Esophagus squamous epithelium (tissue), 5 donors: ENCODE measurements at places on chromosomes 5 and 9.

GRCh38 chr5:127840198-127840524 is 137.0 kb downstream of the CCDC192 start:
- H3K4me1 ChIP-seq: no peaks in the 10 kb centered on the region
- DNase-seq: no peak
- H3K36me3 ChIP-seq: no peaks in the 10 kb centered on the region

GRCh38 chr9:35079041-35079425 is 709 bp downstream of the FANCG start:
- peaks cover 28% of the 10 kb centered on the region for H3K36me3 ChIP-seq
- H3K27me3 ChIP-seq: no peaks in the 10 kb centered on the region
- DNase-seq: no peak
- peaks cover 25% of the 10 kb centered on the region for H3K4me1 ChIP-seq

- H3K36me3 ChIP-seq: no peaks in the 10 kb centered on the region
- H3K4me3 ChIP-seq: no peak overlapping the region
- no peak for DNase-seq
- no peak overlapping the region for H3K27ac ChIP-seq
- H3K27me3 ChIP-seq: no peaks in the 10 kb centered on the region
- H3K4me1 ChIP-seq: no peaks in the 10 kb centered on the region
These were observed 18.5 kb downstream of the SLC12A7 start for GRCh38 chr5:1093361-1093760.

- H3K36me3 ChIP-seq: no peaks in the 10 kb centered on the region
- H3K27ac ChIP-seq: no peak overlapping the region
These were observed 211.0 kb downstream of the PDE4D start for GRCh38 chr5:59682542-59682941.

DNA sequence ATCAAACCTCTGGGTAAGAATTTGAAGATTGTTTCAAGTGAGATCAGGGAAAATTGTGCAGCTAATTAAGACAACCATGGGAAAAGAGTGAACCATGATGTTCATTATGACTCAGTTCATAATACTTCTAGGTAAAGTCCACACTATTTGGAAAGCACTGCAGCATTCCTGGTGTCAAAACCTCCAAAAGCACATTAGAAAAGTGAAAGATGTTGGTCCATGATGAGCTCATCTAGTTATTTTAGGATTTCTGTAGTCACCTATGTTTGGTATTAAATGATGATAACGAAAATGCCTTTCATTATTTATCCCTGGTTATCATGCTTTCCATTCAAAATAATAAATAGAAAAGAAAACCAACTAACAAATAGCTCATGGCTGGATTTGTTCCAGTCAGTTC is 49.1 kb downstream of the PTCD2 start:
- no peak for DNase-seq
- H3K27ac ChIP-seq: no peak overlapping the region
- H3K27me3 ChIP-seq: no peaks in the 10 kb centered on the region
- H3K36me3 ChIP-seq: no peaks in the 10 kb centered on the region
- no peak overlapping the region for H3K4me3 ChIP-seq
- peaks cover 12% of the 10 kb centered on the region for H3K4me1 ChIP-seq

DNA sequence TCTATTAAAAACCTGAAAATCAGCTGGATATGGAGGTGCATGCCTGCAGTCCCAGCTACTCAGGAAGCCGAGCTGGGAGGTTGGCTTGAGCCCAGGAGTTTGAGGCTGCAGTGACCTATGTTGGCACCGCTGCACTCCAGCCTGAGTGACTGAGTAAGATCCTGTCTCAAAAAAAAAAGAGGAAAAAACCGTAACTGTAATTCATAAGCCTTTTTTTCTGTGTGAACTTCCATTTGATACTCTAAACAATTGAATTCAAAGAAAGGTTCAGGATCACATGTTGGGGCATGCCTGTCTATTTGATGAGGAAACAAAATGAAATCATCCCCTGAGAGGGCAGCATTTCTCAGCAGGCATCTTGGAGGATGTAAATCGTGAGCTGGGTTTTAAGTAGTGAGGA is 38.8 kb downstream of the ITGA2 start:
- peaks cover 6% of the 10 kb centered on the region for H3K4me1 ChIP-seq
- H3K27me3 ChIP-seq: no peaks in the 10 kb centered on the region
- peak overlapping the region; percentile 80 for H3K27ac ChIP-seq
- H3K36me3 ChIP-seq: no peaks in the 10 kb centered on the region

- no peak for DNase-seq
- H3K27ac ChIP-seq: no peak overlapping the region
- H3K27me3 ChIP-seq: peaks cover 19% of the 10 kb centered on the region
- H3K4me1 ChIP-seq: no peaks in the 10 kb centered on the region
- H3K4me3 ChIP-seq: no peak overlapping the region
These were observed 96.5 kb downstream of the JAKMIP2 start for GRCh38 chr5:147685993-147686392.

- no peaks in the 10 kb centered on the region for H3K36me3 ChIP-seq
- no peak overlapping the region for H3K27ac ChIP-seq
- no peaks in the 10 kb centered on the region for H3K4me1 ChIP-seq
- H3K4me3 ChIP-seq: no peak overlapping the region
- no peak for DNase-seq
These were observed 492.7 kb upstream of the CLINT1 start for GRCh38 chr5:158351485-158352125.

DNA sequence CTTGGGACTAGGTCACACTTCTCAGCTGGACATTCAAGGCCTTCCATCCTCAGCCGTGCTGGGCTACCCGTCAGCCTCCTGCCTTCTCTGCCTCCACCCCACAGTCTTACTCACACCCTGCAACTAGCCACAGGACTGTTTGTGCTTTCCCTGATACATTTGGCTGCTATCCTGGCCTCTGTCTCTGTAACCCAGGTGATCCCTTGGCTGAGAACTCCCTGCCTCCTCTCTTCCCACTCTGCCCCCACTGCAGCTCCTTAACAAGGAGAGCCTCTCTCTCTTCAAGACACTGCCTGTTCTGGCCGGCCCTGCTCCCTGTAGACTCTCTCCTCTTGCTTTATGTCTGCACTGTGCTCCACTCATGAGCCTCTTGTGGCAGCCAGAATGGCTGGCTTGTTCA is 120.6 kb downstream of the MSX2 start:
- H3K4me3 ChIP-seq: no peak overlapping the region
- no peak for DNase-seq
- peaks cover 15% of the 10 kb centered on the region for H3K4me1 ChIP-seq
- no peaks in the 10 kb centered on the region for H3K36me3 ChIP-seq

DNA sequence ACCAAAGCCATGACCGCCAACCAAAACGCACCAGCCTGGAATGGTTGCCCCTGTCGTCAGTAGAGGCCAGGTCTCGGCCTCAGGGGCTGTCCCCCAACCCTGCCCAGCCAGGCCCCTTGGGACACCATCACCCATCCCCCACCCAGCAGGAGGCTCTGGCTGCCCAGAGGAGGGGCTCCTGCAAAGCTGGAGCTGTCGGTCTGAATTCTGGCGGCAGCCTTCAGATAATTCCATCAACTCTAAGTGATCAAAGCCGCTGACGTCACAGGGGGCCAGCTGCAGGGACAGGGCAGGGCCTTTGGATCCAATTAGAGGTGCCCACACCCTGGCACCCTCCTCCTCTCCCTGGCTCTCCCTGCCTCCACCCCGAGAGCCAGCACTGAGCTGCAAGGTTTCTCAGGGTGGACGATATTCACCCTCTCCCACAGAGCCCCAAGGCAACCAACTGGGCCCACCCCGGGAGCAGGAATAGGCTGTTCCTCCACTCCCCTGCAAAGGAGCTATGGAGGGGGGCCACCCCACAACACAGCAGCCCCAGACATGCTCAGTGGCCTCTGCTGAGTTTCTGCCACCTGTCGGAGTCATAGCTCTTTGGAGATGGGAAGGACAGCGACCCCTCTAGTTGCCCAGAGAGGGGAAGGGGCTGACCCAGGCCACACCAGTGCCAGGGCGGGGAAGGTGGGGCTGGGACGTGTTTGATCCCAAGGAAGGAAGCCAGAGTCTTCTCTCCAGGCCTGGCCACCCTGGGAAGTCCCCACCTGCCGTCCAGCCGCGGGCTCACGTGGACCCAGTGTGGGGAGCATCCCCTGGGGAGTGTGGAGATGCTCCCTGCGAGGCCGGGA is 78.4 kb downstream of the NTNG2 start:
- no peaks in the 10 kb centered on the region for H3K36me3 ChIP-seq
- H3K4me3 ChIP-seq: peak overlapping the region; percentile 76
- DNase-seq: no peak
- no peaks in the 10 kb centered on the region for H3K27me3 ChIP-seq
- no peak overlapping the region for H3K27ac ChIP-seq

DNA sequence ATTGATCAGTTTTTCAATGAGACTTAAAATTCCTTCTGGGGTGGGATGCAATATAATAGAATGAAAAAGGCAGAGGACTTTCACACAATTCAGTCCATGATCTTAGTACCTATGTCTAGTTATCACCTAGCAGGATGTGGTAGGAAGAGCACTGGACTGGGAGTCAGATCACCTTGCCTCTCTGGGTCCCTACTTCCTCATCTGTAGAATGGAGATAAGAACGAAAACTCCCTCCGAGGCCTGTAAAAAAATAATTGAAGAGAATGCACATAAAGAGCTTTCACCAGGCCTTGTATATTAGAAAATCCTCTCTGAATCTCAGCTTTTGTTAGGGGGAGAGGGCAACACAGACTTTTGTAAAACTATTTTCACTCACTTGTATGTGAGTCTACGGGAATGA is 681 bp upstream of the TMEFF1 start:
- DNase-seq: no peak
- H3K27ac ChIP-seq: no peak overlapping the region
- no peaks in the 10 kb centered on the region for H3K36me3 ChIP-seq
- H3K4me1 ChIP-seq: peaks cover 7% of the 10 kb centered on the region
- H3K27me3 ChIP-seq: no peaks in the 10 kb centered on the region

- H3K4me3 ChIP-seq: no peak overlapping the region
- DNase-seq: no peak
- no peaks in the 10 kb centered on the region for H3K27me3 ChIP-seq
These were observed 16.9 kb downstream of the UBTD2 start for GRCh38 chr5:172266676-172267092.

- no peak overlapping the region for H3K27ac ChIP-seq
- H3K4me3 ChIP-seq: no peak overlapping the region
- no peaks in the 10 kb centered on the region for H3K27me3 ChIP-seq
These were observed 45.5 kb upstream of the SPATA31E1 start for GRCh38 chr9:87836951-87837705.

- no peak for DNase-seq
- H3K4me1 ChIP-seq: no peaks in the 10 kb centered on the region
- H3K27me3 ChIP-seq: no peaks in the 10 kb centered on the region
- no peaks in the 10 kb centered on the region for H3K36me3 ChIP-seq
- no peak overlapping the region for H3K4me3 ChIP-seq
These were observed 622.0 kb upstream of the DAB2 start for GRCh38 chr5:40046792-40047191.

- no peak overlapping the region for H3K4me3 ChIP-seq
- no peaks in the 10 kb centered on the region for H3K4me1 ChIP-seq
- no peak overlapping the region for H3K27ac ChIP-seq
- no peaks in the 10 kb centered on the region for H3K36me3 ChIP-seq
These were observed 178.5 kb downstream of the RAB3C start for GRCh38 chr5:58761407-58761806.

DNA sequence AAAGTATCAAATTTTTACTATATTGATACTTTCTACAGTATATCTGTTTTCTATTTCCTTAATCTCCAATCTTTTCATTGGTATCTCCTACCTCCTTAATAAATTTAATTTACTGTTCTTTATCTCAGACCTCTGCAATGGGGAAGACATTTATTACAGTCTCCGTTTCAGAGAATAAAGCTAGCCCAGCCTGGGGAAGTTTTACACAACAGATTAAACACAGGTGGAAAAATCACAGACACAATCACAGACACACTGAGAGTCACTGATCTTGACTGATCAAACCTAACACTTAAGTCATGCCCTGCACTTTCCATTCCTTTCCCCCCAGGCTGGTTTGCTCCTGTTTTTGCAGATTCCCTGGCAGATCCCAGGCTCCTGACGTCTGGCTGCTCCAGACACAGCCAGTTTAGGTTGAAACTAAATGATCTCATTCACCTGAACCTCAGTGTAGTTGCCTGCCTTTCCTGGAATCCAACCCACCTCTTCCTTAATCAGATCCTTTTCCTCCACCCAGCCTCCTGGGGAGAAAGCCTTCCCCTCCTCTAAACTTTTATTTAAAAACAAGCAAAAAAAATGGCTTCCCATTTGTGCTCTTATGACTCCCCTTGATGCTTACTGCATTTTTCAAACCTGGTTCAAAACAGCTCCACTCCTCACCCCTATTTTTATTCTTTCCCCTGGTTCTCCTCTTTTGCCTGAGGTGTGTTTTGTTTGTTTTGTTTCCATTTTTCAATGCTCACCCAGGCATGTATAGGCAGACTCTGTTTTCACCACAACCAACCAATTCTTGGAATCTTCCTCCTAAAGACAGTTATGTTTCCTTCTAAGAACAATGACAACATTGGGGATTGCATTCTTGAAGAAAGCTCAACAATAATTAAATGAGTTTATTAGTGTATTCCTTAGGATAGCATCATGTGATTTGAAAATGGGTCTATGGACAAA is 29.5 kb upstream of the OSMR start:
- H3K4me3 ChIP-seq: no peak overlapping the region
- no peak for DNase-seq
- peaks cover under 1% of the 10 kb centered on the region for H3K36me3 ChIP-seq

DNA sequence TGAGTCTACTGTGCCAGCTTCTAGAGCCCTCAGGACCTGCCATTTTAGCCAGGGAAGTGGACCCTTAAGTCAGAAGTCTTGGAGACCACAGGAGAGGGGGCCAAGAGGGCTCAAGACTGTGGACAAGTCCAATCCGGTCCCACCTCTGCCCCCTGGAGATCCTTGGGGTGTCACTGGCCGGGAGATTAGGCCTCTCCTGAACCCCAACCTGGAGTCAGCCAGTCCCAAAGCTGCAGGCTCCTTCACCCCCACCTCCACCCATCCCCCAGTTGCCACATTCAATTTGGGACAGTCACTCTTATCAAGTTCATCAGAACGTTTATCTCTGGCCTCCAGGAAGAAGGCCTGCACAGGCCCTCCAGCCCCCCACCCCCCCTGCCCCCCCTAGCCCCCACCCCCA is 290 bp downstream of the SLC23A1 start:
- no peak for DNase-seq
- no peak overlapping the region for H3K27ac ChIP-seq
- H3K27me3 ChIP-seq: no peaks in the 10 kb centered on the region
- peaks cover 26% of the 10 kb centered on the region for H3K4me1 ChIP-seq

- DNase-seq: no peak
- no peaks in the 10 kb centered on the region for H3K4me1 ChIP-seq
- no peaks in the 10 kb centered on the region for H3K36me3 ChIP-seq
- H3K27ac ChIP-seq: no peak overlapping the region
- no peak overlapping the region for H3K4me3 ChIP-seq
- no peaks in the 10 kb centered on the region for H3K27me3 ChIP-seq
These were observed 923.8 kb upstream of the CDH9 start for GRCh38 chr5:27962198-27962597.
